ENCODE measurements at places on chromosomes 7 and 10. TPM values are rescaled to one million over a fixed set of nuclear protein-coding genes. Genes with fewer than 3 reads are reported as not detected.

GRCh38 chr7:129707910-129708499, 96.5 kb downstream of the NRF1 start:
- H3K27me3 ChIP-seq = no peaks in the 10 kb centered on the region
- H3K4me1 ChIP-seq = peaks cover 3% of the 10 kb centered on the region
- H3K36me3 ChIP-seq = peaks cover 54% of the 10 kb centered on the region
- no peak overlapping the region for H3K4me3 ChIP-seq
- H3K27ac ChIP-seq = no peak overlapping the region

DNA sequence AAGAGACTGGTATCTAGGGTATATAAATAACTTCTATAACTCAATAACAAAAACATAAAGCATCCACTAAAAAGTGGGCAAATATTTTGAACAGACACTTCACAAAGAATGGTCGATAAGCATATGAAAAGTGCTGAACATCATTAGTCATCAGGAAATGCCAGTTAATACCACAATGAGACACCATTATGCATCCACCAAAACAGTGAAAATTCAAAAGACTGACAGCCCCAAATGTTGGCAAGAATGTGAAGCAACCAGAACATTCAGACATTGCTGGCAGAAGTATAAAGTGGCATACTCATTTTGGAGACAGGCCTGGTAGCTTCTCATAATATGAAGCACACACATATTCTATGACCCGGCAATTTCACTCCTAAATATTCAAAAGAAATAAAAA, 26.5 kb upstream of the GSAP start:
- no peak for DNase-seq
- no peaks in the 10 kb centered on the region for H3K4me1 ChIP-seq
- H3K4me3 ChIP-seq = no peak overlapping the region
- no peaks in the 10 kb centered on the region for H3K36me3 ChIP-seq
- peaks cover 2% of the 10 kb centered on the region for H3K27me3 ChIP-seq
- H3K27ac ChIP-seq = no peak overlapping the region

GRCh38 chr10:132929953-132930548, 12.3 kb downstream of the CFAP46 start:
- DNase-seq = no peak
- no peak overlapping the region for H3K4me3 ChIP-seq
- no peaks in the 10 kb centered on the region for H3K27me3 ChIP-seq
- no peaks in the 10 kb centered on the region for H3K4me1 ChIP-seq
- no peak overlapping the region for H3K27ac ChIP-seq
- H3K36me3 ChIP-seq = no peaks in the 10 kb centered on the region

DNA sequence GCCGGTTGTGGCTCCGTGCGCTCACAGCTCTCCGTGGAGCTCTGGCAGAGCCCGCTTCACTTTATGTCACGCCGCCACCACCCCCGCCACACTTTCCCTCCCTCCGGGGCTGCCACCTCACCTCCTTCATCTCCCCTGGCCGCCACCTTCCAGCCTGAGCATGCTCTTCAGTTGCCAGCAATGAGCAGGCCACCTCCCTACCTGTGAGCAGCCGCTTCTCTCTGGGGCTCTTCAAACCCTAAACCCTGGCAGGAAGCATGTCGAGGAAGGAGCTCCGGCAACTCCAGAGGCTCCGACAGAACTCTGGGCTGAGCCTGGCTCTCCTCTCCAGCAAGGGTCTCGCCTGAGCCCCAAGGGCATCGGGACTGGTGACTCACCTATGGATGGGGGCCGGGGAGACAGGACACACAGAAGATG, 36.7 kb downstream of the GBX1 start:
- H3K36me3 ChIP-seq = peaks cover 4% of the 10 kb centered on the region
- no peak overlapping the region for H3K27ac ChIP-seq
- no peak for DNase-seq

DNA sequence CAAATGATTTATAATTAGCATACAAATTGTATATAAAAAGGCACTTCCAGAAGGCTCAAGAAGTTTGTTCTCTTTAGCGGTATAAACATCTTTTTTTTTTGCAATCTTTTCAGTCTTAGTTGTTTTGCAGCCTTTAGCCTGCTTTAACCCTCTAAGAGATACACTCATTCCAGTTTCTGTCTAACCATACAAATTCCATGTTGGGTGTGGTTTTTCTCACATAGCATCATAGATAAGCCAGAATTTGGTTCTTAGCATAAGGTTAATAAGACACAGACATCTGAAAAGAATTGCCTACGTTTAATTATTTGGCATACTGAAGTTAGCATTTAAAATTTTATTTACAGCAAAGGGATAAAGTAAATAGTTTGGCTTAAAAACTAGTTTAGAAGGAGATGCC, 92.5 kb upstream of the NPVF start:
- H3K27me3 ChIP-seq = peaks cover 6% of the 10 kb centered on the region
- no peak for DNase-seq
- H3K4me3 ChIP-seq = no peak overlapping the region
- H3K36me3 ChIP-seq = no peaks in the 10 kb centered on the region

Gene TEX36
- not detected for polyA plus RNA-seq

- H3K4me1 ChIP-seq = no peaks in the 10 kb centered on the region
- no peak overlapping the region for H3K27ac ChIP-seq
- no peaks in the 10 kb centered on the region for H3K36me3 ChIP-seq
- no peak overlapping the region for H3K4me3 ChIP-seq
- no peak for DNase-seq
Measured at GRCh38 chr7:91847876-91848588, 32.5 kb downstream of the MTERF1 start.

GRCh38 chr10:6455592-6455991, 124.5 kb downstream of the PRKCQ start:
- no peaks in the 10 kb centered on the region for H3K4me1 ChIP-seq
- H3K36me3 ChIP-seq = peaks cover 67% of the 10 kb centered on the region
- no peak overlapping the region for H3K4me3 ChIP-seq
- no peaks in the 10 kb centered on the region for H3K27me3 ChIP-seq
- no peak overlapping the region for H3K27ac ChIP-seq

DNA sequence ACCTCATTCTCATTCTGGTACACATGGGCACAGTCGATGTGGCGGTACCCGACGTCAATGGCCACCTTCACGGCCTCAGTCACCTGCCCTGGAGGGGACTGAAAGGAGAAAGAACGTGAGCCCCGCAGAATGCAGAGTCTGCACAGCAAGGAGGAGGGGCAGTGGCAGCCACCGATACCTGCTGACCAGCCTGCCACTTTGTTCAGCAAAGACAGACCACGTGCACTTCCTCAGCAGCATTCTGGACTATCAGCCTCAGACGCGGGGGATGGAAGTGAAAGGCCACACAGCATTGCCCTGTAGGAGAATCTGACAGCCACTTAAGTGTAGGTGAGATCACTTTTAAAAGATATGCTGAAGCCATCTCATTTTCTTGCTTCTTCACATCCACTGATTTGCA, 7.2 kb downstream of the AKR1B1 start:
- DNase-seq = no peak
- H3K27me3 ChIP-seq = no peaks in the 10 kb centered on the region
- peaks cover 18% of the 10 kb centered on the region for H3K4me1 ChIP-seq

Gene EXOC4
- polyA plus RNA-seq = 44.3 TPM

Gene C7orf33
- not detected for polyA plus RNA-seq

DNA sequence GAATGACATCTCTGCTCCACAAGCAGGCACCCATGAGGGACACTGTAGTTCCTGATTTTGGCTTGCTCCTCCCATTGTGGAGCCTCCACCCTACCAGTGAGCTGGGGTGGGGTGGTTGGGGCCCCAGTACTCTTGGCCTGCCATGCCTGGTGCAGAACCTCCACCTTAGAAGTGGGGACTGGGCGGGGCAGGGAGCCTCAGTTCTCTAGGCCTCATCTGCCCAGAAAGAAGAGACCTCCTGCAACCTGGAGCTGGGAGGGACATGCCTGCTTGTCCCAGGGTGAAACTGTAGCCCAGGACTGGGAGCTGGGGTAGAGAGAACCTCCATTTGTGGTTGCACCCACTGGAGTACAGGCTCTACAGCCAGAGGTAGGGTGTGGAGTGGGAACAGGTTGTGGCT, 14.4 kb downstream of the RAMP3 start:
- no peaks in the 10 kb centered on the region for H3K36me3 ChIP-seq
- H3K4me1 ChIP-seq = no peaks in the 10 kb centered on the region
- H3K27me3 ChIP-seq = no peaks in the 10 kb centered on the region
- DNase-seq = no peak
- H3K27ac ChIP-seq = no peak overlapping the region

Measured in CD4-positive, CD25-positive, alpha-beta regulatory T cell (primary cell).